ENCODE measurements at places on chromosomes 11 and 22.

DNA sequence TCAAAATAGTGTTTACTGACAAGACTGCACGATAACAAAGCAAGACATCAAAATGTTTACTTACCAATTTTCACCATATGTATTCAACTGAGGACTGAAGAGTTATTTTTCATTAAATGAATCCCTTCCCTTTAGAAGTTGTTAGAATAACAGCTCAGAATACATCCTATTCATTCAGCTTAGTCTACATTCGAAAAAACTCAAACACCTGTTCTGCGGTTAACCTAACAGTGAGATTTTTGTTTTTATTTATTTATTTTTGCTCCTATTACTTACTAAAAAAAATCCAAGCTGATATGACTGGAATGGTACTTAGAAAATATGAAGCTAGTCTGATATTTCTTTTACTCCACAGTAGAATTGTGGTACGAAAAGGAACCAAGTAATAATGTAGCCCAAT is 10.0 kb downstream of the KCNA4 start:
- no peak for DNase-seq

DNA sequence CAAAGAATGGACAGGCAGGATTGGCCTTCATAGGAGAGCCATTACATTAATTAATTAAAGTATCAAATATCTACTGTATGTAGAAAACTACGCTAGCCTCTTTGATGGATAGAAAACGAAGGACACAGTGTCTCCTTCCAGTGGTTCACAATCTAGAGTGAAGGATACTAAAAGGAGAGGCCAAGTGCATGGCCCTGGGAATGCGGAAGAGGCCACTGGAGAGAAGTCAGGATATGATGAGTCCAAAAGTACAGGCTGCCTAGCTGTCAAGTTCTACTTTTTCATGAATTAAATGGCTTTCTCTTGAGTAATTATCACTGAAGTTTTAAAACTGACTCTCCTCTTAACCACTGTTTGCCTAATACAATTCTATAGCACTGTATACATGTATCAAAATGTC is 41.9 kb downstream of the ATG16L2 start:
- no peak for DNase-seq

DNA sequence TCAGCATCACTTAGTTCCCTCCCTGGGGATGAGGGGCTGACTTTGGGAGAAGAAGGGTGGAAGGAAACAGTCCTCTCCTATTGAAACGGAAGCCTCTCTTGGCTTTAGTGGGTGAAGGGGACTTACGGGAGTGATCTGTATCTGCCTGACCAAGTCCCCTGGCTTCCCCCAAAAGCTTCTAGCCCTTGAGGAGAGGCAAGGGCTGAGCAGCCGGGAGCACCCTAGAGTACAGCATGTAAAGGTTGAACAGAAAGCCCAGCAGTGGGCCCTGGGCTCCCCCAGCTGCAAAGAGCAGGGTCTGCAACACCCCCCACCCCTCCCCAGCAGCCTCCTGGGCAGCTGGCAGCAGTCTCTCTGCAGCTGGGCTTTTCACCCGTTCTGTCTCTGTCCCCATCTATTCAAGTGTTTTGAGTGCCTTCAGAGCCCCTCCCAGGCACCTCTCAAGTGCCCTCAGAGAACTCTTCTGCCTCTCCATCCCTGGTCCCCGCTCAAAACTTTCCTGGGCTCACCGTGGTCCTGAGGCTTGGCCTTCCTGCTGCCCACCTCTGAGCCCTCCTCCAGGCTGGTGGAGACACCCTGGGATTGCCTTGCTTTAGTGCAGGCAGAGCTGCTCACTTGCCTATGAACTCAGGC is 2.7 kb downstream of the CAPN5 start:
- no peak for DNase-seq

GRCh38 chr22:40001106-40001505 is 6.4 kb downstream of the FAM83F start:
- no peak for DNase-seq

DNA sequence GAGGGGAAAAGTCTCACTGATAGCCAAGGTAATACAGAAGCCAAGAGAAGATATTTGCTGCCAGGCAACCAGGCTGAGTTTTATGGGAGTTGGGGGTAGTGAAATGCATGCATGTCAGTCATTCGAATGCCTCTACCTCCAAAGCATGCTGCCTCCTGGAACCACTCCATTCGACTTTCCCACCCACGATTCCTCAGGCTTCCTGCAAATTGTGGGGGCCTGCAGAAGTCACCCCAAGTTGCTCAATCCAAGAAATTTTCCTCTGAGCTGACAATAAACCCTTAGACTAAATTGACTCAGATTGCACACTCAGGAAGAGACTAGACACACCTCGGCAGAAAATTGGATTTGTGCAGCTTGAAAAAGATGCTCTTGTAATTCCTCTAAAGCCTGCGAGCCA is 73.6 kb upstream of the GRK3 start:
- DNase-seq, result no peak

DNA sequence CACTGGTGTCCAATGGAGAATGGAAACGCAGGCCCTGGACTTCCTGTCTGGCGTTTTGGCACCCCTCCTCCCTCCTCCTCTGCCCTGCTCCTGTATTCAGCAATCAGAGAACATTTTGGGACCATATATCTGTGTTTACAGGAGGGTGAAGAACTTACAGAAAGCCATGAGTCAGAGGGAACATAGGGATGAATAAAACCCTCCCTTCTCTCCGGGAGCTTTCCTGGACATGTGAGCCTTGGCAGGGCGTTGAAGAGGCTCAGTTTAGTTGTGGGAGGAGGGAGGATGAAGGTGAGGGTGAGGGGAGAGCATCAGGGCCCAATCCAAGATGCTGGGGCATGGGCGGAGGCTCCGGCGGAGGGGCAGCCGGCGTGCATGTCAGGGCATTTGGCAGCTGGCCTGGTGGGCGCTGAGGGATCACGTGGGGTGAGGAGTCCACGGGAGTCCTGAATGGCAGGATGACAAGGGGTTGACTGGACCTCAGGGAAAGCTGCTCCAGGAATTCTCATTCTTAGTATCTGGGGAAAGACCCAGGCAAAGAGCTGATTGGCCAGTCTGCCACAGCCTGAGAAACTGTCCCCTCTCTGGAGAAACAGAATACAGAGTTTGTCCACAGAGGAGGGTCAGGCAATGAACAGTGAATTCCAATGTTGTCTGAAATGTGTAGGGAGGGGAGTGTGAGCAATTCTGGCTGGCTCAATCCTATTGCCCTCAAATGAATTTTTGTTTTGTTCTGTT is 28.9 kb downstream of the MICAL2 start:
- DNase-seq, result no peak

- no peak for DNase-seq
Observed at GRCh38 chr11:30487200-30487898, 98.8 kb downstream of the MPPED2 start.

DNA sequence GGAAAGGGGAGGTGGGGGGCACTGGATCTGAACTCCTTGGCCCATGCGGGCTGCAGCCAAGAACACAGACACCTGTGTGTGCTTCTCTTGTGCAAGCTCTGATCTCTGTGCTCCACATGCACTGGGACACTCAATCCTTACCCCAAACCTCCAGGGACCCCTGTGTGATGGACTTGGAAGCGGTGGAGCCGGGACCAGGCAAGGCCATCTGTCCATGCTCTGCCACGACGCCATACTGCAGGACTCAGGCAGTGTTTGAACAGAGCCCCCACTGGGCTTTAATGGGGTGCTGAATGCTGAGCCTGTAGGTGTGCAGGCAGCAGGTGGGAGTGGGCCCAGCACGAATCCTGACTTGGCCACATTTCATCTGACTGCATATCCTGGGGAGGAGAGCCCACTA is 23.4 kb downstream of the PPM1F start:
- no peak for DNase-seq

DNA sequence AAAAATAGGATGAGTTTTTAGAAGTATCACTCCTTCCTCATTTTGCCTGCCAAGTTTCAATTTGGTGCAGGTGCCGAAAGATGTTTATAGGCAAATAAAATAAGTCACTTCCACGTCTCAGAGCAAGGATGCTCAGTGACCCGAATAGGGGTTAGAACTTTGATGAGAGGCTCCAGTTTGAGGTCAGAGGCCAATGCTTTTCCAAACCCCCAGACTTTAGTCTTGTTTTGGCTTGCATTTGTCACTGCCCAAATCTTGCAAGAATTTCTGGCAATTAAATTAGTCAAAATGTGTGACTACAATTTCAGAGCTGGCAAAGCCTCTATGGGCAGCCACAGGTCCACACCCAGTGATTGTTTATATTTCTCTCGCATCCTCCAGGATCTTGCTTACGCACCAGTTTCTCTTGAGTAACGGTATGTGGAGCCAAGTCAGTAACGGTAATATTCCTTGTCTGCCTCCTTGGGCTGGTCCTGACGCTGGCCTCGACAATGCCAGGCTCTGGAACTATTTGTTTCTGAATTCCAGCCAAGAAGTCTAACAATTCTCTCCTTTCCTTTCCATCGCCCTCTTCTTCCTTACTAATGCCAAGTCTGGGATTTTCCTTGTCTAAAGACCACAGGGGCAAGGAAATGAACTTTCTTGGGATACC is 9.9 kb upstream of the NUP160 start:
- no peak for DNase-seq

DNA sequence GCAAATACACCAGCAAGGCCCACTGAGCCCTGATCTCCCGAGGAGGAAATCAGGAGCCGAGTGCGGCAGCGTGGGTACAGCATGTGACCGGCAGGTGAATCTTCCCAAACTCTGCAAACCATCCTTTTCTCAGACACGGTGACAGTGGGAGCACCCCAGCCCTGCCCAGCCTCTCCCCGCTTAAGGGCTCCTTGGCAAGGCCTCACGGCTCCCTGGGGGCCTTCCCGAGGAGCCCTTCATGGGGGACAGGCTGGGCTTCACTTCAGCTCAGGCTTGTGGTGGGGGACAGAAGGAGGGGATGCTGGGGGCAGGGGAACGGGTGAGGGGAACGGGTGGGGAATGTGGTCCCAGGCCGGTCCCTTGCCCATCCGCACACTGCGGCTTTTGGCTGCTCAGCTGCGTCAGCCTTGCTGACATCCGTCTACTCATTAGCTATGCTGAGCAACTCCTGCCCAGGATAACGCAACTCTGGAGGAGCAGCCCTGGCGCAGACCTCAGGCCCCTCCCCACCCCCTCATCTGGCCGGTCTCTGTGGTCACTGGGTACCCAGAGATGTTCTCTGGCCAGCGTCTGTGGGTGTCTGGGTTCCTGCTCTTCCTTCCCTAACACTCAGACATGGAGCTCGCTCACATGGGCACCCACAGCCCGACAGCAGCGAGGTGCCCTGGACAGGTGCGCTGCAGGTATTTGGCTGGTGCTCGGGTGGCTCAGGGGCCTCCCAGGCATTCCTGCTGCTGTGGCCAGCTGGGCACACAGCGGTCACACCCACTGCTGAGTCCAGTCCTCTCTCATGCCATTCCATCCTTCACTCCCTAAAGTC is 22.0 kb upstream of the TTLL12 start:
- no peak for DNase-seq

DNA sequence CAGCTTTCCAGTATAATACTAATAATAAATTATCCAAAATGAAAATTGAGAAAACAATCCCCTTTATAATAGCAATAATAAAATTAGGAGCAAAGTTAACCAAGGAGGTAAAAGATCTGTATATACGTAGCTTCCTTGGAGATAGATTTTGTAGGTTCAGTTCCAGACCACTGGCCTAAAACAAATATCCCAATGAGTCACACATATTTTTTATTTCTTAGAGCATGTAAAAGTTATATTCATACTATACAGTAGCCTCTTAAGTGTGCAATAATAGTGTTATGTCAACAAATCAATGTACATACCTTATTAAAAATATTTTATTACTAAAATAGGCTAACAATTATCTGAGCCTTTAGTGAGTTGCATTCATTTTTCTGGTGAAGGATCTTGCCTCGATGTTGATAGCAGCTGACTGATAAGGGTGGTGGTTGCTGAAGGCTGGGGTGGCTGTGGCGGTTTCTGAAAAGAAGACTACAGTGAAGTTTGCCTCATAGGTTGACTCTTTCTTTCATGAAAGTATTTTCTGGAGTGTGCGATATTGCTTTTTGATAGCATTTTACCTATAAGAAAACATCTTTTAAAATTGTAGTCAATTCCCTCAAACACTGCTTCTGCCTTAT is 178.5 kb downstream of the ARHGAP42 start:
- DNase-seq, result no peak

DNA sequence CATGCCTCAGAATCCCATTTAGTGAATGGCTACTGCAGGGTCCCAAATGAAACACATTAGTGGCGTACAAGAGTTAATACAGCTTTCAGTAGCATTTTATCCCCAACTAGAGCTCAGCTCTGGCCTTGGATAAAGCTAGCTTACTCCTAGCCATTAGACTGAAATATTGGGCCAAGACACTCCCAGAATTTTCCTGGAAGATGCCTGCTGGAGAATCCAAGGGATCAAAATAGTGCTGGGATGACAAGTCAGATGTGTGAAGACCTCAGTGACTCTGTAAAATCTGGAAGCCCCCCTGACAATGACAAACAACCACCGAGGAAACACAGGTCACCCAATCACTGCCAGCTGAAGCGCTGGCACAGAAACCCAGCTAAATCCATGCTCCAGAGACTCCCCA is 303.1 kb upstream of the SORL1-AS1 start:
- DNase-seq, result no peak

DNA sequence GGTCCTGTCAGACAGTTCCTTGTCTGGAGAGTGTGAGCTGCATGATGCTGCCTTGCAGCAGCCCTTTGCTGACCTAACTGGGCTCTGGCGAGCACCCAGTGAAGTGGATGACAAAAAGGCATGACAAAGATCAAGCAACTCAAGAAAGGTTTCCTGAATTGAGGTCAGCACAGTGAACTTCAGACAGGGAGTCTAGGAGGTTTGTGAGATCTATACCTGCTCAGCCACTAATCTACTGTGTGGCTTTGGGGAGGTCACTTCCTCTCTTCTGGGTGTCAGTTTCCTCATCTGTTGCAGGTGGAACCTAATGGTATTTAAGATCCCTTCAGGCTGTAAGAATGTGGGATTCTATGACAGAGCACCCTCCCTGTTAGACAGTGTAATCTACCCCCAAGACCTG is 213.9 kb upstream of the NARS2 start:
- DNase-seq, result no peak

DNA sequence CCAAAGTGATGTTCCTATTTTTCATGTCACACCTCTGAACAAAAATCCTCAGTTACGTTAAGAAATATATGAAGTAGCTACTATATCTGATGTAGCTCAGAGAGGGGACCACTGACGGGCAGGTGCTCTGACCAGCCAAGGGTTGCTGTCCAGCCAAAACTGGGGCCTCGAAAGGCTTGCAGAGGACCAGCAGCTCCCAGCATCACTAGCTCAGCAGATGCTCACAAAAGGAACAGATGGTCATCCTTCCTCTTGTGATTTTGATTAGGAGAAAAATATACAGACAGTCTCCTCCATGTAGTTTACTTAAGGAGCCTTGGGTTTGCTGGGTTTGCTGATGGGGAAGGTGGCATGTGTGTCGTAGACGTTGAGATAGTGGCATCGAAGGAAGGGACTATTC is 374.6 kb upstream of the B3GAT1 start:
- no peak for DNase-seq

DNA sequence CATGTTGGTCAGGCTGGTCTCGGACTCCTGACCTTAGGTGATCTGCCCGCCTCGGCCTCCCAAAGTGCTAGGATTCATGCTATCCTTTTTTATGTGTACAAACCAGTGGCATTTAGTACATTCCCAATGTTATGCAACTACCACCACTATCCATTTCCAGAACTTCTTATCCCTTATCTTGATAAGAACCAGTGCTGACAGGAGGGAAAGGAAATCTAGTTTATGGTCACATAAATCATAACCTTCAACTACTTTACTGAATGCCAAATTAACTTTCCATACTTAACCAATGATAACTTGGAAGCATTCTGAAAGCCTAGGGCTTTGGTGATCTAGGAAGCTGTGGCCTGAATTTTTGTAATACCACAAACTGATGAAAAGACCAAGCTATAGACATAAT is 170.4 kb downstream of the SWAP70 start:
- DNase-seq, result no peak
